LoVo (cell line): ENCODE measurements at places on chromosomes 4 and X.

DNA sequence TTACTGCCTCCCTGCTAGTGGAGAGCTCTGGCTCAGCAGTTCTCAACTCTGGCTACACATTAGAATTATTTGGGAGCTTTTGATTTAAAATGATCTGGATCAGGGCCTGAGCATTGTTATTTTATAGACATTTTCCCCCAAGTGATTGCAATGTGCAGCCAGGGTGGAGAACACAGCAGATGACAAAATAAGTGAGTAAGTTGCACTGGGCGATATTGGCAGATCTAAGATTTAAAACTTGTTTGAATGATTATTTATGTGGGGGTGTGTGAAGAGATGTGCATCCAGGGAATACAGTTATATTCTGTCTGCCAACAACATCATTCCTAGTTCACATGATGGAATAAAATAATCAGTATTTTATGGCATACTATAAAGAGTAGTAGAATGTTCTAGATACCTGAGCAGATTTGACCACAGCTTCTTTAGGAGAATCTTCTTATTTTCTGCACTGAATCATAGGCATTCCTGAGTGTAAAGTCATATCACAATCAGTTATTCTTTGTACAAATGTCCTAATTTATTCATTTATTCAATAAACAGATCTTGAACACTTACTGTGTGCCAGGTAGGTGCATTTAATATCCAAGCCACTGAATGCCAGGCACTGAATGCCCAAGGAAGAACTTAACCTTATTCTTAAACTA lies 123.9 kb downstream of the UCHL1 start:
- DNase-seq: no peak

DNA sequence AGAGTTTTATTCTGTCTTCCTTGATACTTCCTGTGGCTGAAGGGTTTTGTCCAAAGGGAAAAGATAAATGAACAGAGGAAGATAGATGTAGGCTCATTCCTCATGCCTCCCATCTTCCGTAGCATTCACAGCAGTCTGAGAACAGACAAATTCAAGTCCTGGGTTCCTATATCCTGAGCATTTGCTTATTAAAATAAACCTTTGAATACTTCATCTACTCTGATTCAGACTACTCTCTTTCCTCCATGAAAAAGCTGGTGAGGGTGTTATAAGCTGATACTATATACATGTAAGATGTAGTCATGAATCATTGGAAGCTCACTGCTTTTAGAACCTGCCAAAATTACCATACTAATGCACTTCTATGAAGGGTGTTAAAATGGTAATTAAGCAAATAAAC lies 61.2 kb downstream of the GAB1 start:
- DNase-seq: no peak

GRCh38 chr4:73919691-73920090 lies 50.5 kb downstream of the CXCL1 start:
- DNase-seq: no peak

DNA sequence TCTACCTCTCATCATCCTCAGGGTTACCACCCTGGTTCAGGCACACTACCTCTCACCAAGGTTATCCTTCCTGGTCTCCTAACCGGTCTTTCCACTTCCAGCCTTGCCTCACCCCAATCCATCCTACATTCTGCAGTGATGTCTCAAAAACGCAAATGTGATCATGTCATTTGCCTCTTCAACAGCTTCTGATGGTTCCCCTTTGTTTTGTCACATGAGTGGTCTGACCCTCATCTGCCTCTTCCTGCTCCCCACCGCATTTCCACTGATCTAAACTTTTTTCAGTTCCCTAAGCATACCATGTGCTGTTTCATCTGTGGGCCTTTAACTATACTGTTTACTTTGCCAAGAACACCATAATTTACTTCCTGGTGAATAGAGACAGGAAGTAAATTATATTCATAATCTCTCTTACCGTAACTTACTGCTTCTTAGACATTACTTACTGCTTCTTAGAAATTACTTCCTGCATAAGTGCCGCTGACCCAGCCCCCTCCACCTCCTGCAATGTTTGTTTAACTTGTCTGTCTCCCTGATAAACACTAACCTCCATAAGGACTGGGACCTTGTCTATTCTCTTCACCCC lies 27.1 kb upstream of the NSUN7 start:
- no peak for DNase-seq

DNA sequence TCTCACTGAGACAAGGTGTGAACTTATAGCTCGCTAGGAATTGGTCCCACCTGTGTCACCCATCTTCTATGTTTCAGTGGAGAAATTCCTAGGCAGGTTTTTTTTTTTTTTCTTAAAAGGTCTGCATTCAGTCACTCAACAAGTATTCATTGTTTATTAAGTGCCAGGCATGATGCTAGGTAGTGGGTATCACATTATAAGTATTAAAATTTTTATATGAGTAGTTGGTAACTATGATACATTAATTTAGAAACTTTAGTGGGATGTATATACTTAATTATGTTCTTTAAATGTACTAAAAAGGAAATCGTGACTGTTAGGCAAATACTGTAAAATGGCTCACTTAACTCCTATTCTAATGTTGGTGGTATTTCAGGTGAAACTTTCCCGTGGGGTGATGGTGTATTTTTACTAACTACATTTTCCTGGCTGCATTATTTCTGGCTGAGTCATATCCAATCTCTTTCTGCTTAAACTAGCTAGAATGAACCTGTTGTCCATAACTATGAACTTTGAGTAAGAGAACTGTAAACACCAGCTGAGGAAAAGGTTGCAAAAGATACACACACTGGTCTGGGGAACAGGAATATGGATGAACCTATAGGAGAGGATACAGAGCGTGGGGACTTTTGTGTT lies 49.3 kb upstream of the MED14 start:
- DNase-seq: no peak

- DNase-seq: no peak
Measured at GRCh38 chrX:27254656-27255055, 208.5 kb downstream of the PPP4R3C start.

- DNase-seq: no peak
Measured at GRCh38 chrX:45760187-45760742, 559.6 kb upstream of the DIPK2B start.

DNA sequence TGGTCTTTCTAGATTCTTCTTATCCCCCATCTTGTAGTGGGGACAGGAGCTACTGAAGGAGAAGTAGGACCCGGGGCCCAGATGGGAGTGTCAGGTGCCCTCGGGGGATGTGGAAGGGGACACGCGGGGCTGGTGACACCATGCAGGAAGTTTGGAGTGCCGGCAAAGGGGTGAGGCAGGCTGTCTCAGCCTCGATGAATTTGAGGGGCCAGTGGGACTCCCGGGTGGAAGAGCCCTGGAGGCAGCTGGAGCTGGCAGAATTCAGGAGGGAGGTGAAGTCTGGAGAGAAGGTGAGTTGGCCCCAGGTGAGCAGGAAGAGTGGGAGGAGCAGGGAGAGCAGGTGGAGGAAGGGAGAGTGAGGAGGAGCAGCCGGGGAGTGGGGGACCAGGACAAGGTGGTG lies 101.7 kb downstream of the CPZ start:
- DNase-seq: no peak

DNA sequence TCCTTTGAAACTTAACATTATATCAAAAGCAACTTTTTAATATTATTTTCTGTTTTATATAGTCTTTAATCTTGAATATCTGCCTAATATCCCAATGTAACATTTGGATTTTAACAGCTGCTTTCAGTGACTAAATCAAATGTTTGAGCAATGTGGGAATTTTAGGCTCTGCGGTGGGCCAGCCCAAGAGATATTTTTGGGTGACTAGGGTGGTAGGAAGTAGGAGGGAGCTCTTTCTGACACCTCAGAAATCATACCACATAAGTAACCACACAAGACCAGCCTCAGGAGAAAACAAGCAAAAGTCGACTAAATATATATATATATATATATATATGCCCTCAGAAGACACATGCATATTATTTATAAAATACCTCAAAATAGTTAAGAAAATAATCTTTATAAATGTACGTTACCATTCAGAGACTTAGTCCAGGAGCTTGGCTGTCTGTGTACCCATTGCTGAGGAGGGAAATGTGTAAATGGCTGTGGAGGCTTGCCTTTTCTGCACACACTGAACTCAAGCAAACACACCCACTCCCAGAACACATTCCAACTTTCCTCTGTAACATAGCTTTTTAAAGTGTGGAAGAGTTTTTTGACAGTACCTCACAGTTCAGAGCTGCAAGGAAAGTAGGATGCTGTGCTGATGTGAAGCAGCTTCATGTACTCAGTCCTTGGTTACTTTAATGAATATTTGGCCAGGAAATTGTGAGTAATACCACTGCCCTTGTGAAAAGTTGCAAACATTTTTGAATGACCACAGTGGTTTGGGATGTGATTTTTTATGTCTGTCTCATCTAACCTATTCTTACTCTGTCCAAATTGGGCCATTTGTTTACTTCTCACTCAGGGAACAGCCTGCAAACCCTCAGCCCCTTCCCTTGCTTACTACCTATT lies at the start of gene RTL3:
TSS of gene RTL3 (minus strand) at position 484 of the 900 bp plus-strand sequence. CDS start 908 bp downstream, outside the sequence.
- no peak for DNase-seq

DNA sequence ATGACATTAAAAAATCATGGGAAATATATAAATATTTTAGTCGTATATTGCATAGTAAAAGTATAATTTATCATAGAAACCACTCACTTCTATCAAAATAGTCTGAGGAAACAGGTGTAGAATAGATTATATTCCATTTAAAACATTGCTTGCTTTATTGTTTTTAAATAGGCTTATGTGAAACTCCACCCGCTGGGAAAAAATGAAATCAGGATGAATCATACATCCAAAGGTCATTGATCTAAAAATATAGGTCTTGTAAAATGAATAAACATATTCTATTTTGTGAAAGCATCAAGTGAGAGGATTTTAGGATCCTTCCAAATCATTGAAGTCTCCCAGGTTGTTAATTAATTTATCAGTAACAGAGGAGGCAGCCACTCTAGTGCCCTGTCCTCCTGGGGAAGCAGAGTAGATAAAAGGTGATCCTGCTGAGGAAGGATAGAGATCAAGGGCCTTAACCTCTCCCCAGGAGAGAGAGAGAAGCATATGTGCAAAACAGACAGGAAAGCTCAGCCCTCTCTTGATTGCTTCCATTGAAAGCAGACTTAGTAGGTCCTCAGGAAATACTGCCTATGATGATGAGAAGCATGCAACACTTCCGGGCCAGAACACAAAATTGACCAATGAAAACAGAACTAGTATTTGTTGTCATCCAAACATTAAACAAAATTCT lies 96.8 kb upstream of the MAP9 start:
- peak; percentile 40 for DNase-seq

- no peak for DNase-seq
Measured at GRCh38 chrX:77398330-77398954, 48.7 kb upstream of the FGF16 start.

- no peak for DNase-seq
Measured at GRCh38 chrX:113982766-113983165, 601.1 kb upstream of the HTR2C start.

- no peak for DNase-seq
Measured at GRCh38 chr4:182105416-182105815, 137.8 kb upstream of the TENM3 start.

DNA sequence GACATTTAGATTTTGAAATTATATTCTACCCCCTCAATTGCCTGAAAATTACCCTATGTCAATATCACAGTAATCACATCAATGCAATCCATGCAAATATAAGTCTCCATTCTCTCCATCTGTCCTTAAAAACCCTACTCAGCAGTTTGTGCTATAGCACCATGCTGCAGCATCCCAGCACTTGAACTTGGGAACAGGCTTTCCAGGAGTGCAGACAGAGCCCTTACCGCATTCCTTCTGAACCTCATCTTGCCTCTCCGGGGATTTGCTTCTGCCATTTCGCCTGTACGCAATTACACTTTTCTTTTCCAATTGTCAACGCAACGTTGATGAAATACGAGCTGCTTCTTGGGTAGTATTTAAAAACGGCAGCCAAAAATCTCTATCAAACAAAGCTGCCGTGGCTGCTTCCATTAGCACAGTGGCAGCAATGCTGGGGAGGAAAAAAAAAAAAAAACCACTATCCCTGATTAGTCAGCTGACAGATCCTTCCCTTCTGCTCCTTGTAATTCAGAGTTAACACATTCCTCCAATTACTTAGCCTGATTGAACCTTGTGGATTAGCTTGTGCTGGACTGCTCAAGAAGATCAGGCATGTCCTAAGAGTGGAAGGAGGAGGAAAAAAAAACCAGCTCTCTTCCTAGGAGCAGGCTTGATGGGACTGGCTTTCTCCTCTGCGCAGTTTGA lies 65.6 kb downstream of the MCF2 start:
- no peak for DNase-seq

DNA sequence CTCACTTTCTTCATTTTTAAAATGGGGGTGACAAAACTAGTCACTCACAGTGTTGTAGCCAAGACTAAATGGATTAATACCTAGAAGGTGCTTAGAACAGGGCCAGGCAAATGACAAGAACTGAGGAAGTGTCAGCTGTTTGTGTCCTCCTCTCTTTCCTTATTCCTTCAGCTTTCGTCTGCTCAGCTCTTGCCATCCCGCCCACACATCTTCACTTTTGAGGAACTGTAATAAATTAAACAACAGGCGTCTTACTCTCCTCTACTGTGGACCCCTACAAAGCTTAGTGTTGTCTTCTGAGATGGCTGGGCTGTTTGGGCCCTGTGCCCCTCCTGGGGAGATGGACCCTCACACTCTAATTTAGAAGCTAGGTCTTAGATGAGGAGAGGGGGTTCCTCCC lies 2.7 kb downstream of the HPSE start:
- DNase-seq: no peak

GRCh38 chr4:174324236-174324635 lies 40.5 kb downstream of the CEP44 start:
- DNase-seq: no peak

- DNase-seq: no peak
Measured at GRCh38 chr4:17134565-17134964, 236.1 kb upstream of the LDB2 start.

DNA sequence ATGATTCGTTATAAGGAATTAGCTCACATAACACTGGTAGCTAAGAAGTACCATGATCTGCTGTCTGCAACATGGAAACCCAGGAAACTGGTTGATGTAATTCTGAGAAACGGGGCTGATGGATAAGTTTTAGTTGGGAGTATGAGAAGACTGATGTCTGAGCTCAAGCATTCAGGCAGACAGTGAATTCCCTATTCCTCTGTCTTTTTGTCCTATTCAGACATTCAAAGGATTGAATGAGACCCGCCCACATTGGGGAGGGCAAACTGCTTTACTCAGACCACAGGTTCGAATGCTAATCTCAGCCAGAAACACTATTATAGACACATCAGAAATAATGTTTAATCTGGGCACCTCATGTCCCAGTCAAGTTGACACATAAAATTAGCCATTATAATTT lies 515.5 kb downstream of the STPG2 start:
- no peak for DNase-seq

DNA sequence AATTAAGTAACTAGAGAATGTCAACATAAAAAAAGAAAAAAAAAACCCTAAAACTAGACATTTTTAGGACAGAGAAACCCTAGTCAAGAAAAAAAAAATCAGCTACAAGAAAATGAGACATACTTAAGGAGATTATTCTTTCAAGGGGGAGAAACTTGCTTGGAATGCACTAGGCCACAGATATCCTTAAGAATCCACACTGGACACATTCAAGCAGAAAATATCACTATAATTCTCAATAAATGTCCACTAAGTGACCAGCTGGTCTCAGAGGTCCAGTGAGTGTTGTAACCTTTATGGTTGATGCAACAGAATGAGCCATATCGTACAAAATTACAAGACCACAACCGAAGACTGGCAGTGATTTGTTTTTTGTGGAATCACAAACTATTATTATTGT lies 15.6 kb upstream of the IBSP start:
- no peak for DNase-seq
